ENCODE measurements at places on chromosomes 7 and 10.

- no peak for DNase-seq
These were observed 171.5 kb downstream of the CPEB3 start for GRCh38 chr10:92119340-92119739.

DNA sequence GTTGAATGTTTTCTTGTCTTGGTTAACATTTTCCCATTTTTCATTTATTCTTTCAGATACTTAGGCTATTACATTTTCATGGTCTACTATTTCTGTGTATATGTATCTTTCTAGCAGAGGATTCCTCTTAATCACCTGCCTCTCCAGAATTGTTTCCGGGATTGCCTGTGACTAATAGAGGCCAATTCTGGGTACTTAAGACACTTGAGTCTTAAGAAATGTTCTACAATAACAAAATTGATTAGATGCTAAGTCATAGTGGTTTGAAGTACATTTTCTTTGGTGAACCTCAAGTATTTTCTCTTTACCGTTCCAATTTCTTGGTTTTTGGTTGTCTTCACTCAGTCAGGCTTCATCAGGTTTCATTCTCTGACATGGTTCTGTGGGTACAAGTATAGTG lies 26.4 kb downstream of the BBS9 start:
- DNase-seq: peak; percentile 65

DNA sequence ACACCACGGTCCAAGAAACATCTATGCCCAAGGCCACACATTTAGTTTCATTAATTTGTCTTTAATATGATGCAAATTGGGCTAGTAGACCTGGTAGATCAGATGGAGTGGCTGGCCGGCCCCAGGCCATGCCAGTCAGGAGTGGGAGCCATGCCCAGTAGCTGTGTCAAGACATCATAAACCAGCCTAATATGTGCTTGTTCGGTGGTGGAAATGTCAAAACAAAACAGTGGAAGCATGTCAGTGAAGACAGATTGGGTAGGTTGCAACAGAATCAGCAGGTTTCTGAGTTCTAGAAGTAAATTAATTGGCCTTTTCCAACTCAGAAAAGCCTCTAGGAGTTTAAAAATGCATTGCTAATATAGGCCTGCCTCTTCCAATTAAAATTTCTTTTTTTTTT lies 124.7 kb downstream of the NRP1 start:
- DNase-seq: no peak

DNA sequence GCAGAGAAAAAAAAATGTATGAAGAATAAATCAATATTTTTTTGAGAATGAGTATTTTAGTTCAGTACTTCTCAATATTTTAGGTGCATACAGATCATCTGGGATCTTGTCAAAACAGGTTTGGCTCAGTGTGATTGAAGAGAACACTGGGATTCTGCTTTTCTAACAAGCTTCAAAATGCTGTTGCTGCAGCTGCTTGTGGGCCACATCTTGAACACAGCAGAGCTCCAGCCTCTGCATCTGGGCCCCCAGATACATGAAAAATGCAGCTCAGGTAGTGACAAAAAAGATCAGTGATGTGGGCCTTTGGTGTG lies 1177.1 kb upstream of the C7orf33 start:
- DNase-seq: no peak

GRCh38 chr10:44306147-44306710 lies 78.7 kb downstream of the CXCL12 start:
- DNase-seq: peak; percentile 56

- no peak for DNase-seq
These were observed 81.3 kb downstream of the ZRANB1 start for GRCh38 chr10:125023255-125023654.

DNA sequence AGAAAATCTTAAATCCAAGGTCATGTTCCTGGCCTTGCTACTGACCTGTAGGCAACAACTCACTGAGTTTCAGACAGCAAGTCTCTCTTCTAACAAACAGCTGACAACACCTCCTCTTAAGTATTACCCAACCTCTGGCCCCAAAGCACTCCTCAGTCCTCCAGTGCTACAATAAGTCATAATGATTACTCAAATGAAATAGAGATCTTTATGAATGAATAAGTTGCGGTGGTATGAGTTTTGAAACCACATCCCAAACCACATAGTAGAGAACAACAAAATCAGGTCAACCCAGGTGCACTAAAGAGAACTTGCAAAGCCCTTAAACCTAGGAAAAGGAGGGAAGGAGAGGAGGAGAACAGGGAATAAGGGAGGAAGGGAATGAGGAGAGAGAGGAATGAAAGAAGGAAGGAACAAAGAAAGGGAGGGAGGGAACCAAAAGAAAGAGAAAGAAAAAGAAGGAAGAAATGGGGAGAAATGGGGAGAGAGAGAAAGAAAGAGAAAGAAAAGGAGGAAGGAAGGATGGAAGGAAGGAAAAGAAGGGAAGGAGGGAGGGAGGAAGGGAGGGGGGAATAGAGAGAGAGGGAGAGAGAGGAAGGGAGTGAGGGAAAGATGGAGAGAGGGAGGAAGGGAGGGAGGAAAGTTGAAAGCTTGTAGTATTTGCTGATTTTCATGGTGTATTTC lies 142.8 kb upstream of the CALCR start:
- DNase-seq: peak; percentile 58

DNA sequence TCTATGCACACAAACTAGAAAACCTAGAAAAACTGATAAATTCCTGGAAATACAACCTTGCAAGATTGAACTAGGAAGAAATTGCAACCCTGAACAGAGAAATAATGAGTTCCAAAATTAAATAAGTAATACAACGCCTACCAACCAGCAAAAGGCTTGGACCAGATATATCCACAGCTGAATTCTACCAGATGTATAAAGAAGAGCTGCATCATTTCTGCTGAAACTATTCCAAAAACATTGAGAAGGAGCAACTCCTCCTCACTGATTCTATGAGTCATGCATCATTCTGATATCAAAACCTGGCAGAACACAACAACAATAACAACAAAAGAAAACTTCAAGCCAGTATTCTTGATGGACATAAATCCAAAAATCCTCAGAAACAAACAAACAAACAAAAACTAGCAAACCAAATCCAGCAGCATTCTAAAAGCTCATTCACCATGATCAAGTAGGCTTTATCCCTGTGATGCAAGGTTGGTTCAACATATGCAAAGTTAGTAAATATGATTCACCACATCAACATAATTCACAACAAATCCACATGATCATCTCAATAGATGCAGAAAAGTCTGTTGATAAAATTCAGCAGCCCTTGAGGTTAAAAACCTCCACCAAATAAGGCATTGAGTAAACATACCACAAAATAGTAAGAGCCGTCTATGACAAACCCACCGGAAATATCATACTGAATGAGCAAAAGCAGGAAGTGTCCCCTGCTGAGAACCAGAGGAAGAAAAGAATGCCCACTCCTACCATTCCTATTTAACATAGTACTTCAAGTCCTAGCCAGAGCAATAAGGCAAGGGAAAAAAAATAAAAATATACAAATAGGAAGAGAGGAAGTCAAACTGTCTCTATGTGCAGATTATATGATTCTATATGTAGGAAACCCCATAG lies 98.2 kb downstream of the PCDH15 start:
- DNase-seq: no peak

GRCh38 chr7:88121335-88121734 lies 98.5 kb downstream of the SRI start:
- no peak for DNase-seq

DNA sequence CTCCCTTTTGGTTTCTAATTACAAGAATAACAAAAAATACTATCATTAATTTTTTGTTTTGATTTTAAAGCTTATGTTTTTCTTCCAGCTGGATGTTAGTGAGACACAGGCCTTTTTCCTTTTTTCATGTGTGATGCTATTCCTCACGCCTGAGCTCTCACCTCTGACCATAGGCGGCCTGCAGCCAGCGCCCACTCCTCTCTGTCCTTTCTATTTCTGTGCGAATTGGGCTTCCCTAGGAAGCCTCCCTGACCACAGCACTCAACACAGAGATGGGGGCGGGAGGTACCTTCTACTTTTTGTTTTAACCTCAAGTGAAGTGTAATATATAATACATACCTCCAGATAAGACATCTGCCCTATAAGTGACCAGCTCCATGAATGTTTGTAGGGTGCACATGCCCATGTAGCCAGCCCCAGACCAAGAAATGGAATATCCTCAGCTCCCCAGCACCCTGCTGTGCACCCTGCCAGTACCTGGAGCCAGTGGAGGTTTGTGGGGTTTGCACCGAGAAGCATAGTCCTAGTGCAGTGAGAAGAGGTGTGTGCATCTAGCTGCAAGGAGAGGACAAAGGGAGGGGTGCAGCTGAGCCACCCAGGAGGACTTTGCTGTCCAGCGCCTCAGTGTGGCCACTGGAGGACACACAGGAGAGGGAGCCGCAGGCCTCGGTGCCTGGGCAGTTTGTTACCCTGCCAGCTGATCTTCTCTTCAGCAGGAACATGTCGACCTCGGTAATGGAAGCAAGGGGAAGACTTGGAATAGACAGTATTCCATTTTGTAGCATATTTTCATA lies 38.5 kb downstream of the BNIP3 start:
- DNase-seq: no peak

GRCh38 chr10:23530079-23530478 lies 91.2 kb downstream of the OTUD1 start:
- no peak for DNase-seq

DNA sequence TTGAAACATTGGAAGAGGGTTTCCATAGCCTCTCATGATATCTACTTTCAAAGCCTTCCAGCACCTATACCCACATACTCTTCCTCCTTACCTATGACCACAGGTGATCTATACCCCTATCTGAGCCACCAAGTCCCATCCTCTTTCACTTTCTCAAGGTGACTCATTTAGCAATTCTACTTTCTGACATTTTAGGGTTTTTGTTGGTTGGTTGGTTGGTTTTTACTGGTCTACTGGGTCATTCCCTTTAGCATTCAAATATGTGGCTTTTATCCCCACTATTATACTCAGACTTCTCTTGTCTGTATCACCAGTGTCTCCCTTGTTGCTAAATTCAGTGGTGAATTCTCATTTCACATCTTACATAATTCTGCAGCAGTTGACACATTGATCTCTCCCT lies 130.4 kb upstream of the STEAP4 start:
- DNase-seq: no peak

- no peak for DNase-seq
These were observed 565 bp downstream of the ATP5MK start for GRCh38 chr10:103395754-103396066.

DNA sequence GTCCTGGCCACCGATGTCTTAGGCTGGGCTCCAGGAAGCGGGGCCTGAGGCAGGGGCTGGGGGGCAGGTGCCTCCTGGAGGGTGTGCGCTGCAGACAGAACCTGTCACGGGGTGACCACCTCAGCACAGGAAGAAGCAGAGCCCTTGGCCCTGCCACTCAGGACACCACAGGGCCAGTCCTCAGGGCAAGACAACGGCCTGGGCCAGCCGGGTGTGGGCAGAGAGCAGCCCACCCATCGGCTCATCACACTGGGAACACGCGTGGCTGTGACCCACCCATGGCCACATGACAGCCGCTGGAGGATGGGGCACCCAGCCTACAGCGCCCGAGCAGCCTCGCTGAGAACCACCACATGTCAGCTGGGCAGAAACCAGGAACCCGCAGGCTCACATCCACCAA lies 5.9 kb upstream of the DIP2C start:
- DNase-seq: no peak

DNA sequence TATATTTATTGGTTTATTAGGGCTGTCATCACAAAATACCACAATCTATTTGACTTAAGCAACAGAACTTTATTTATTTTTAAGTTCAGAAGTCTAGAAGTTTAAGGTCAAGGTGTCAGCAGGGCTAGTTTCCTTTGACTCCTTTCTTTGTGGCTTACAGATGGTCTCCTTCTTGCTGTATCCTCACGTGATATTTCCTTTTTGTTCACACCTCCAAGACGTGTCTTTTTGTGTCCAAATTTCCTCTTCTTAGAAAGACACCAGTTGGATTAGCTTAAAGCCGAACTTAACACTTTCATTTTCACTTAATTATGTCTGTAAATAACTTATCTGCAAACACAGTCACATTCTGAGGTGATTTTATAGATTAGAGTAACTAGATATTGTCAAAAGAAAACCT lies 631.4 kb upstream of the POT1 start:
- no peak for DNase-seq

GRCh38 chr10:119233821-119234220 lies 26.4 kb downstream of the GRK5 start:
- no peak for DNase-seq

- no peak for DNase-seq
These were observed 12.8 kb downstream of the CRYGN start for GRCh38 chr7:151426904-151427704.

- DNase-seq: no peak
These were observed 73.9 kb upstream of the SMNDC1 start for GRCh38 chr10:110378533-110379108.

DNA sequence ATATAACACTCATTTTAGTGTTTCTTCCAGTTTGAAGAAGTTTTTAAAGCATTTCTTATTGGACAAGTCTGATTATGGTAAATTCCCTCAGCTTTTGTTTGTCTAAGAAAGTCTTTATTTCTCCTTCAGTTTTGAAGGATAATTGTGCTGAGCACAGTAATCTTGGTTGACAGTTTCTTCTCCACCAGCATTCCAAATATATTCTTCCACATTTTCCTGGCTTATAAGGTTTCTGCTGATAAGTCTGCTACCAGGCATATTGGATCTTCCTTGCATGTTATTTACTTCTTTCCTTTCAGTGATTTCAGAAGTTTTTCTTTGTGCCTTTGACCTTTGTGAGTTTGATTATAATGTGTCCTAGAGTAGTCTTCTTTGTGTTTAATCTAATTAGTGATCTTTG lies 210.7 kb downstream of the ADK start:
- no peak for DNase-seq

DNA sequence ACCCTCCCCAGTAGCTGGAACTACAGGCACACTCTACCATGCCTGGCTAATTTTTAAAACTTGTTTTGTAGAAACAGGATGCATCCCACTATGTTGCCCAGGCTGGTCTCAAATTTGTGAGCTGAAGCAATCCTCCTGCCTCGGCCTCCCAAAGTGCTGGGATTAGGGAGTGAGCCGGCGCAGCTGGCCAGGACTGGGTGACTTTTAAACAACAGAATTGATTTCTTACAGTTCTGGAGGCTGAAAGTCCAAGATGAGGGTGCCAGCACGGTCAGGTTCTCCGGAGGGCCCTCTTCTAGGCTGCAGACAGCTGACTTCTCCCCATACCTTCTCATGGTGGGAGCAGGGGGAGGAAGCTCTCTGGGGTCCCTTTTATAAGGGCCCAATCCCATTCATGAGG lies 75.2 kb upstream of the CHST15 start:
- DNase-seq: no peak

GRCh38 chr10:46558392-46559185 lies 2.1 kb upstream of the GPRIN2 start:
- no peak for DNase-seq

Data from fibroblast of skin of abdomen (primary cell).